Heart left ventricle (tissue), 16 donors: ENCODE measurements at places on chromosomes 6 and 20. TPM values are rescaled to one million over a fixed set of nuclear protein-coding genes. Genes with fewer than 3 reads are reported as not detected.

DNA sequence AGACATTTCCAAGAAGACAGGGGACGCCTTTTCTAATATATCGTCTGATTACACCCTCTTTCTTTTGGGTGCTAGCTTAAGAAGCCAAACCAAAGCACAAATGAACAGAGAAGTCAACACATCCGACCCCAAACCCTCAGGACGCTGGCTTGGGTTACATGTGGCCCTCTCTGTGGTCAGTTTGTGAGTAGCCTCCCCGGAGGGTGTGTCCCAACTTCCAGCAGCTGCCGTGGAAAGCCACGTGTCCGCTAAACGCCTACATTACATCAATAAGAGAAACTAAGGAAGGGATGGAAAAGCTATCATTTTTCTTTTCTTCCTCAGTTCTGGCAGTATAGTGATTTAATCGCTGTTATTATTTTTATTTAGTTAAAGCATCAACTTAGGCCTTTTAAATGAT, 487 bp upstream of the BMP6 start:
- H3K27ac ChIP-seq: no peak overlapping the region
- H3K36me3 ChIP-seq: no peaks in the 10 kb centered on the region

DNA sequence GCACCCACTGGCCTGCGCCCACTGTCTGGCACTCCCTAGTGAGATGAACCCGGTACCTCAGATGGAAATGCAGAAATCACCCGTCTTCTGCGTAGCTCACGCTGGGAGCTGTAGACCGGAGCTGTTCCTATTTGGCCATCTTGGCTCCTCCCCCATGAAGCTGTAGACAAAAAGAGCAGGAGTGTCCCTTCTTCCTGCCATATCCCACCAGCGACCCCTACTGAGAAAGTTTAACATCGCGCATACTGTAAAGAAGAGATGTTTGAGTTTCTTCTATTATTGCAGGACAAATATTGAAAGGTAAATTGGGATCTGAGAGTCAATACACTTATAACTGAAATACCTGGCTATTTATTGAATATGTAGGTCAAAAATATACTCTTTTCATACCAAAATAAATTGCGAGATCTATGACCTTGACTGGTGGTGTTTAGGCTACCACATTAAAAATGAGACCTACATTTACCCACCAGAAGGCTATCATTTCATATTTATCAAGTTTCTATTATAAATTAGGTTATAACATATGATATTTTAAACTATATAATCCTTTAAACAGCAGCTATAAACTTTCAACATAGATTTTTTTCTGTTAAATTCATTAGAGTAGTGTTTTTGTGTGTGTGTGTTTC, 586.3 kb downstream of the HTR1B start:
- peak; percentile 22 for DNase-seq
- H3K4me1 ChIP-seq: no peaks in the 10 kb centered on the region
- H3K4me3 ChIP-seq: peak overlapping the region; percentile 29
- no peaks in the 10 kb centered on the region for H3K27me3 ChIP-seq
- H3K27ac ChIP-seq: no peak overlapping the region

- H3K27ac ChIP-seq: no peak overlapping the region
- DNase-seq: no peak
- no peaks in the 10 kb centered on the region for H3K27me3 ChIP-seq
- no peaks in the 10 kb centered on the region for H3K36me3 ChIP-seq
These were observed 316.7 kb upstream of the TBX18 start for GRCh38 chr6:85081102-85081501.

GRCh38 chr6:48564036-48564820, 453.2 kb upstream of the PTCHD4 start:
- no peak overlapping the region for H3K27ac ChIP-seq
- no peak overlapping the region for H3K4me3 ChIP-seq
- no peak for DNase-seq
- H3K27me3 ChIP-seq: no peaks in the 10 kb centered on the region
- no peaks in the 10 kb centered on the region for H3K36me3 ChIP-seq

GRCh38 chr6:51891784-51892183, 195.6 kb downstream of the PKHD1 start:
- H3K27ac ChIP-seq: no peak overlapping the region
- no peak overlapping the region for H3K4me3 ChIP-seq
- H3K27me3 ChIP-seq: no peaks in the 10 kb centered on the region

DNA sequence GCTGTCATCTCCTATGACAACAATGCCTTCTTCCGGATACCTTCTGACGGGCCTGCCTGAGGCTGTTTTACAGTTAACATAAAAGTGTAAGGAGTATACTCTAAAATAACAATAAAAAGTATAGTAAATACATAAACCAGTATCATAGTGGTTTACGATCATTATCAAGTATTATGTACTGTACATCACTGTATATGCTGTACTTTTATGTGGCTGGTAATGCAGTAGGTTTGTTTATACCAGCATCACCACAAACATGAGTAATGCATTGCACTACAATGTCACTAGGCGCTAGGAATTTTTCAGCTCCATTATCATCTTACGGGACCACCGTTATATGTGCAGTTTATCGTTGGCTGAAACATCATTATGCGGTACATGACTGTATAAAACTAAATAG, 76.5 kb downstream of the VEGFA start:
- no peaks in the 10 kb centered on the region for H3K36me3 ChIP-seq
- H3K4me1 ChIP-seq: no peaks in the 10 kb centered on the region
- DNase-seq: no peak
- no peaks in the 10 kb centered on the region for H3K27me3 ChIP-seq

- peaks cover 33% of the 10 kb centered on the region for H3K4me1 ChIP-seq
- peaks cover 51% of the 10 kb centered on the region for H3K27me3 ChIP-seq
- H3K36me3 ChIP-seq: no peaks in the 10 kb centered on the region
- H3K4me3 ChIP-seq: peak overlapping the region; percentile 61
- no peak for DNase-seq
These were observed 3.5 kb downstream of the TFAP2A start for GRCh38 chr6:10411131-10411970.

Gene DPPA5
- not detected for total RNA-seq

Gene PDSS2
- 14.1 TPM for total RNA-seq

Gene DLK2
- total RNA-seq: 2.7 TPM

Gene SCUBE3
- 4.6 TPM for total RNA-seq

Gene C6orf163
- 1.4 TPM for total RNA-seq
